ENCODE measurements at places on chromosomes 1 and 21. TPM values are rescaled to one million over a fixed set of nuclear protein-coding genes. Genes with fewer than 3 reads are reported as not detected.

The CFHR5 gene
- not detected for total RNA-seq

DNA sequence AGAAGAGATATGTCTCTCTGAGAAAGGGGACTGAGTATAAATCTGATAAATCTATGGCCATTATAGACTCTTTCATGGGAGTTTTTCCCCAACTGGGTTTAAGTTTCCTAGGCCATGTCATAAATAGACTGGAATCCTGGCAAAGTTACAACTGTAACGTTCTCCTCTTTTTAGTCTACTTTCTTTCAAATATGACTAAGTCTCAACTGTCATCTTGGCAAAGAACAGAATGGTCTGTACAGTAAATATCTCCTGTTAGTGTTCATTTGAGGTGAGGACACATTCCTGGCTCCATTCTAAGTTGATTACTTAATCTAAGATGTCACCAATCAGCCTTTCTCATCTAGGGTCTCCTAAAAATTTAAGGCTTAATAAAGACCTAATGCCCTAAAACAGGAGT, 300.5 kb downstream of the BRINP2 start:
- H3K36me3 ChIP-seq: no peaks in the 10 kb centered on the region
- no peak overlapping the region for H3K4me3 ChIP-seq
- DNase-seq: no peak
- H3K27ac ChIP-seq: no peak overlapping the region
- H3K27me3 ChIP-seq: no peaks in the 10 kb centered on the region

GRCh38 chr1:99731384-99731783, 35.1 kb downstream of the FRRS1 start:
- H3K36me3 ChIP-seq: no peaks in the 10 kb centered on the region
- H3K27me3 ChIP-seq: no peaks in the 10 kb centered on the region
- H3K27ac ChIP-seq: no peak overlapping the region
- peaks cover 17% of the 10 kb centered on the region for H3K4me1 ChIP-seq

The ATP6V1G3 gene
- total RNA-seq: not detected

- H3K36me3 ChIP-seq: no peaks in the 10 kb centered on the region
- peaks cover 23% of the 10 kb centered on the region for H3K4me1 ChIP-seq
- no peak overlapping the region for H3K27ac ChIP-seq
- no peaks in the 10 kb centered on the region for H3K27me3 ChIP-seq
These were observed 109.8 kb downstream of the TOMM20 start for GRCh38 chr1:235018720-235019444.

GRCh38 chr1:104592926-104593325, 843.2 kb downstream of the AMY1C start:
- H3K27ac ChIP-seq: no peak overlapping the region
- H3K4me3 ChIP-seq: no peak overlapping the region
- no peak for DNase-seq
- H3K4me1 ChIP-seq: peaks cover 18% of the 10 kb centered on the region
- peaks cover 3% of the 10 kb centered on the region for H3K36me3 ChIP-seq

GRCh38 chr1:98181036-98181764, 260.4 kb upstream of the DPYD start:
- H3K27me3 ChIP-seq: peaks cover 4% of the 10 kb centered on the region
- DNase-seq: no peak
- H3K4me1 ChIP-seq: no peaks in the 10 kb centered on the region
- H3K27ac ChIP-seq: no peak overlapping the region

GRCh38 chr1:119312500-119312899, 56.1 kb upstream of the HAO2 start:
- no peak overlapping the region for H3K4me3 ChIP-seq
- no peak for DNase-seq
- peaks cover 14% of the 10 kb centered on the region for H3K4me1 ChIP-seq
- H3K36me3 ChIP-seq: no peaks in the 10 kb centered on the region

DNA sequence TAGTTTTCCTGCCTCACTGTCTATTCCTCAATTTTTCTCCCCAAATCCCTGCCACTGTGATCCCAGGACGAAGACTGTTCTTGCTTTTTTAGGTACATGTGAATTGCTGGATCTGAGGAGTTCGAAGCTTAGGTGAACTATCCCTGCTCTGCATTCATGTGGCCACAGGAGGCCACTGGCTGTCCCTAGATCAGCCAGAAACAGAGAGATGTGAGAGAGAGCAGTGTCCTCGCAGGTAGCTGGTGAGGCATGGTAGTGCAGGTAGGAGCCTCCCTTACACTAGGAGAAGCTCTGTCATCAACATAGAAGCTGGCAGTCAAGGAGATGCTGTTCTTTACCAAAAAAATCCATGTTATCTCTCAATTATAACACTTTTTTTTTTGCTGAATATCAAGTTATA, 71.5 kb downstream of the USP24 start:
- peak; percentile 47 for DNase-seq
- H3K27me3 ChIP-seq: no peaks in the 10 kb centered on the region
- H3K36me3 ChIP-seq: peaks cover 46% of the 10 kb centered on the region

DNA sequence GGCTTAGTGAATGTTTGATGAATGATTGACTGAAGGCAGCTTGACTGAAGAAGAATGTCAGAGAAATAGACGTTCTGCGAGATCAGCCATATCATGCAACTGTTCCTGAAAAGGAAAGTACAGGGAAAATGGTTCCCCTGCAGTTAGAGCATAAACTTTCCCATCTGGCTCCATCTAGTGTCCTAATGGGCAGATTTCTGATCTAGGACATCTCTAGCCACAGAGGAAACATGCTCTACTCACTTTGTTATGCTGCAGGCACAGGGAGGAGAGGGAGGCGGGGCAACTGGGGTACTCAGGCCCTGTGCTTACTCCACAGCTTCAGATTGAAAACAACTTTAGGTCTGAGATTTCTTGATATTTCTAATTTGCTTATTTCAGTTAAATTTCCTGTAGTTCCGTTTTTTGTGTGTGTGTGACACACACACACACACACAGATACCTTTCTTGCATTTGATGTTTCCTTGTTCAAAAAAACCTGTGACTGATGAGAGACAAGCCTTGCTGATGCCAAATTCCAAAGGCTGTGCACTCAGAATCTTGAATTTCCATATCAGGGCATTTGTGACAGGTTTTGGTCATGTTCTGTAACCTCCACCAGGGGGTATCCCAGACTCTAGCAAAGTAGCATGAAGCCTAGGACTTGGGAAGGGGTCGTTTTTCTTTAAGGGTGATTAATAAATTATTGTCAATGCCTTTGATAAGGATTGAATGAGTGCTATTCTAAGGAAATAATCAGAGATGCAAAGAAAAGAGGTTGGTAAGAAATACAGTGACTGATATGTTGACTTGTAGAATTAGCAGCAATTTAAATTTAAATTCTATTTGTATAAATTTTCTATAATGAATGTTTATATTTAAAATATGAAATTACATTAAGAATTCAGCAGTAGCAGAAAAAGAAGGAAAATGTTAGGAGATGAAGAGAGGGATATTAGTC, 139.7 kb upstream of the BEND5 start:
- H3K4me3 ChIP-seq: no peak overlapping the region
- no peaks in the 10 kb centered on the region for H3K36me3 ChIP-seq
- H3K4me1 ChIP-seq: peaks cover 8% of the 10 kb centered on the region
- H3K27ac ChIP-seq: peak overlapping the region; percentile 20
- H3K27me3 ChIP-seq: no peaks in the 10 kb centered on the region
- DNase-seq: peak; percentile 53

- no peaks in the 10 kb centered on the region for H3K36me3 ChIP-seq
- no peaks in the 10 kb centered on the region for H3K4me1 ChIP-seq
- H3K27ac ChIP-seq: no peak overlapping the region
- no peak overlapping the region for H3K4me3 ChIP-seq
These were observed 139.8 kb downstream of the DMRTB1 start for GRCh38 chr1:53598966-53599365.

- DNase-seq: peak; percentile 41
- H3K4me3 ChIP-seq: peak overlapping the region; percentile 2
- peaks cover 52% of the 10 kb centered on the region for H3K4me1 ChIP-seq
- H3K36me3 ChIP-seq: no peaks in the 10 kb centered on the region
- H3K27me3 ChIP-seq: no peaks in the 10 kb centered on the region
- peak overlapping the region; percentile 24 for H3K27ac ChIP-seq
These were observed 356.4 kb upstream of the ST6GALNAC5 start for GRCh38 chr1:76510672-76511557.

DNA sequence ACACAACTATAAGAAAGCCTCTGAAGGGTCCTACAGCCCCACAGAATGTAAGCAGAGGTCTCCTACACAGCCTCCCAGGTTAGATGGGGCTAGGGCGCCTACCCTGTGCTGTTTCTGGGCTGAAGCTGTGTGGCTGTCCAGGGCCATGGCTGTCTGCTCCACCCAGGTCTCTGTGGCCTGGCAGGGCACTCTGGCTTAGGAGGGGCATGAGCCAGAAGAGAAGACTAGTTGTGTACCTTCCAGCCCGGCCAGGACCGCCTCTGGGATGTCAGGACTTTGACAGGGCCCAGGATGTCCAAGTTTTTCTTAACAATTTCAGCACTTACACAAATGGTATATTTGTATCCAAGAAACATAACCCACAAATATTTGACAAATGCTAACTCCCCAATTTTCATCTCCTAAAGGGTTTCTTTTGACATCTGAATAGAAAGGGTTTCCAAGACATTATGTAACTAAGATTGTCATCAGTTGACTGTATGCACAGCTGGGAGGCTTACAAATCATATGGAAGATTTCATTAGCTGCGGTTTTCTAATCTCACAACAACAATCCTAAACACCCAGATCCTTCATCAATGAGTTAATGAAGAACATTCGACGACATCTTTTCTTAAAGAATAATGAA, 80.5 kb downstream of the HSF2BP start:
- H3K27me3 ChIP-seq: no peaks in the 10 kb centered on the region
- H3K4me3 ChIP-seq: no peak overlapping the region
- H3K27ac ChIP-seq: no peak overlapping the region
- DNase-seq: no peak
- H3K4me1 ChIP-seq: peaks cover 5% of the 10 kb centered on the region

The UROD gene
- 95.2 TPM for total RNA-seq

- no peak overlapping the region for H3K4me3 ChIP-seq
- H3K27ac ChIP-seq: no peak overlapping the region
- H3K27me3 ChIP-seq: no peaks in the 10 kb centered on the region
- H3K4me1 ChIP-seq: peaks cover 3% of the 10 kb centered on the region
- peaks cover 16% of the 10 kb centered on the region for H3K36me3 ChIP-seq
- DNase-seq: no peak
These were observed 25.2 kb downstream of the GPR137B start for GRCh38 chr1:236167578-236167977.

- H3K4me3 ChIP-seq: no peak overlapping the region
- no peaks in the 10 kb centered on the region for H3K27me3 ChIP-seq
- peaks cover 21% of the 10 kb centered on the region for H3K4me1 ChIP-seq
- no peak for DNase-seq
- H3K36me3 ChIP-seq: peaks cover 14% of the 10 kb centered on the region
- no peak overlapping the region for H3K27ac ChIP-seq
These were observed 45.6 kb downstream of the ZZZ3 start for GRCh38 chr1:77636864-77637263.

DNA sequence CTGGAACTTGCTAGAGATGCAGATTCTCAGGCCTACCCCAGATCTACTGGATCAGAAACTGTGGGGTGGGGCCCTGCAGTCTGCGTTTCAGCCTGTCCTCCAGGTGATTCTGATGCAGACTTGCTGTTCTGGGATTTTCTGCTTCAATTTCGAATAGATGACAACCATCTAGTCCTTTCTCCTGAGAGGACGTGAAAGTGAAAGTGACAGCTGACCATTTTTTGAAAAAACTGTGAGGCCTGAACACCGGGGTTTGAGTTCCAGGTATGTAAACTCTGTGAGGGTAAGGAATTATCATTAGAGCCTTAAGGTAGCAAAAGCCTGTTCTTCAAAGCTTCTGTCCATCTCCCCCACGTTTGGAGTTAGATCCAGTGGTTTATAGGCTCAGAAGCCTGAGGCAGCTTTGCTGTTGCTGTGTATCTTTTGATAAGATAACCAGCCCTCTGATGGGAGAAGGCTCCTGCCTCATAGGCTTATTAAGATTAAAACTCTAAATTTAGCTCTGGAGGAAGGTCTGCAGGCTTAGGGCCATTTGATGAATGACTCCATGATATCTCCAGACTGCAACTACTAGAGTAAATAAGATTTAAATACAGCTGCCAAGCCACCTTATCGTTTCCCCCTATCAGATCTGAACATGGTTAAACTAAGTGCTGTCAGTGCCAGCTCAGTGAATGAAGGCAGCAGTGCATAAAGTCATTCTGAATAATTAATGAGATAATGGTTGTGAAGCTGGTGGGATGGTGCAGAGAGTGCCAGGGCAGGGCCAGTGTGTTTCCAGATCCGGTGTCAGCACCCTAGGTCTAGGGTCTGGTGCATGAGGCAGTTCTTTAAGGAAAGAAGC, 335.2 kb downstream of the HHAT start:
- no peak overlapping the region for H3K27ac ChIP-seq
- no peak overlapping the region for H3K4me3 ChIP-seq
- no peak for DNase-seq
- H3K4me1 ChIP-seq: no peaks in the 10 kb centered on the region

All from WTC11 (cell line).